Stimulated activated CD8-positive, alpha-beta memory T cell treated with anti-CD3 and anti-CD28 coated beads, Interleukin-7, amount 100 ng/mL, for 1 hour (primary cell): ENCODE measurements at places on chromosomes 1 and 21.

- no peak for DNase-seq
Observed at GRCh38 chr1:73907051-73907450, 290.9 kb downstream of the LRRIQ3 start.

DNA sequence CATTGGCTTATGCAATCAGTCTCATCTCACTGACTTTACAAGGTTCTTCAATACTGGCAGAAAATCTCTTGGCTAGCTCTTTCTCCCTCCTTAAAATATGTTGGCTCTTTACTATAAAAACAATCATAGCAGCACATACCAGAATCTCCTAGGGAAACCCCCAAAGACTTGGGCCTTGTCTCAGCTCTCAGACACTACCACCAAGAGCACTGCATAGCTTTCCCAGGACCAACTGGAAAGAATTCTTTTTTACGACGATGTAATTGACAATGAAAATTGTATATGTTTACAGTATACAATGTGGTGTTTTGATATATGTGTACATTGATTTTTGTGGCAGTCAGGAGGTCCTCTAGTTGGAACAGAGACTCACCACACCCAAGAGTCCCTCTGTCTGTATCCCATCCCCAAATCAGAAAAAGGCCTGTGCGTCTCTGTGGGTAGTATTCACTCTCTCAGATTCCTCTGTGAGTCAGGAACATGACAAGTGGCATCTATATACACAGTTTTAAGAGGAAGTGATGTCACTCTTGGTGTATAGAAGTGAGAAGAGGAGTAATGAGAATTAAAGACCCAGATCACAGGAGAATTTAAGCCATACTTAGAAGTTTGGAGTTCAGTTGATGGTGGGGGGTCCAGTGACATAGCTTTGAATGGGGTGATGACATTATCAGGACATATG, 21.1 kb downstream of the SMAP2 start:
- no peak for DNase-seq

DNA sequence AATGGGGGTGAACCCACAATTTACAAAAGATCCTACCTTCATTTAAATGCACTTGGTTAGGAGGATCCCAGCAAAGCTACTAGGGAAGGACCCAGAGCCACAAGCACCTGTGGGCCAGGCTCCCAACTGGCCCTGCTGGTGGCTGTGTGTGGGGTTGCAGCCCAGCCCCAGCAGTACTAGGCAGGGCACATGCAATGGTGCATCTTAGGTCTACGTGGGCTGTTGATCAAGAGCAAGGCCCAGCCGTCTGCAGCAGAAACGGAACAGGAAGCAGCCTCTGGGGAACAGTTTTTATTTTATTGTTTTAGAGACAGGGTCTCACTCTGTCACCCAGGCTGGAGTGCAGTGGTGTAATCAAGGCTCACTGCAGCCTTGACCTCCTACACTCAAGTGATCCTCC, 134.1 kb upstream of the RAB4A start:
- no peak for DNase-seq

- DNase-seq: no peak
Observed at GRCh38 chr1:60589916-60590315, 492.4 kb upstream of the NFIA start.

GRCh38 chr1:59013276-59013927, 229.6 kb upstream of the JUN start:
- no peak for DNase-seq

DNA sequence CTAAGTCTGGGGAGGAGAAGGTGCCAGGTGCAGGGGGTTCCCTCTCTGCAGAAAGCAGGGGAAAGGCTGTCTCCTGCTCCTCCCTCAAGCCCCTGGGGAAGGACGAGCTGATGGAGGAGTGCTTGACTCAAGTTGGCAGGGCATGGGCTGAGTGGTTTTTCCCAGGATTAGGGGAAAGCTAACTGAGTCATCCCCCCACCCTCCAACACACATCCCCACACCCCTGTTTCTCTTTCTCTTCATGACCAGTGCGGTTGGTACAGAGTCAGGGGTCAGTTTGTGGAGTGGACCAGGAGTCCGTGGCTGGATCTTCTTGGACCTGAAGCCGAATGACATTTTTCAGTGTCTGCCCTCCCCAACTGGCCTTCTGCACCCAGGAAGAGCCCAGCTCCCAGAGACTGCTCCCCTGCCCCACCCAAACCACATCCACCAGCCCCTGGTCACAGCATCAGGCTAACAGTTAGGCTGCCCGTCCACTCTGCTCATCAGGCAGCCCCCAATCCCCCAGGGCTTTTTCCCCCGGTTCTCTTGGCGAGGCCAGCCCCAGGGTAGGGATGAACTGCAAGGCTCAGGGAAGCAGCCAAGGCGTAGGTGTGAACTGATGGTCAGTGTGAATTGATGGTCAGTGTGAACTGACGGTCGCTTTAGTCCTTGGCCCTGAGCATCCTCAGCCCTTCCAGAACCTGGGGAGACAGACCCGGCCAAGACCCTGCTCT, 81.0 kb downstream of the PAX7 start:
- DNase-seq: no peak

DNA sequence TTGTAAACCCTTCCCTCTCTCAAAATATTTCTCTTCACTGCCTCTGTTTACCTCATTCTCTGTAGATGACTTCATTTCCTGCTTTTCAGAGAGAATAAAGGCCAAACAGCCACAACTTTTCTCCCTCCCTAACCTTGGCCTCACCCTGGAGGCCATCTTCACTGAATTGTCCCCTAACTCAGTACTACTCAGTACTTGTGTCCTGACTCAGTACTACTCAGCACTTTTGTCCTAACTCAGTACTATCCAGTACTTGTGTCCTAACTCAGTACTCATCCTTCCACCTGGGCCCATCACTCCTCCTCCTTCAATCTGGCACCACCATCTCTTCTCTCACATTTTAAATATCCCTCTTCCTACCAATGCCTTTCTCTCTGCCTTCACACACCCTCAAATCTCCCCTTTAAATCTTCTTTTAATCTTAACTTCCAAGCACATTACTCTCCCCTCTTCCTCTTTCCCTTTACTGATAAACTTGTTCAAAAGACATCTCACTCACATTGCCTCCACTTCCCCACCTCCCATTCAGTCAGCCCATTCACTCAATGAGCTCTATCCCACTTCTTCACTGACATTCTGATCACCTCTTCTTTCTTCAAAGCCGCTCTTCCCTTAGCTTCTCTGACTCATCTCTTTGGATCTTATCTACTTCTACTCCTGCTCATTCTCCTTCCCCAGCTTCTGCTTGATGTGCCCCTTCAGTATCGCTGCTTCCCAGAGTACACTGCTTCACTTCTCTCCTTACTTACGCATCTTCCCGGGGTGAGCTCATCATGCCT, 121.4 kb downstream of the RNF220 start:
- no peak for DNase-seq

- no peak for DNase-seq
Observed at GRCh38 chr1:42162181-42162580, 2.4 kb downstream of the GUCA2A start.

- DNase-seq: no peak
Observed at GRCh38 chr1:3600354-3600753, 11.0 kb downstream of the MEGF6 start.

DNA sequence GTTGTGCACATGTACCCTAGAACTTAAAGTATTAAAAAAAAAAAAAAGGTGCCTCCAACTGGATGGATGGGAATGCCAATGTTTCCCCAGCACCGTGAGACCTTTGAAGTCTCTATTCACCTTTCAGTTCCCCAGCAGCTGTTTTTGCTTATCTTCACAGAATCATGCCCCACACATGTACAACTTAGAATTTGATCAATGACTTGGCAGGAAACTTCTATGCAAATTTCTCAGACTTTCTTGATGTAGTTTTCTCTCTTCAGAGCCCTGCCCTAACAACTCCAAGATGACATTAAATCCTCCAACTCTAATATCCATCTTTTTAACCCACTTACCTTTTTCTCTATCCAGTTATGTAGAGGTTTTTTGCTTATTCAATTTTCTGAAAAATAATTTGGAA, 144.3 kb downstream of the PLPPR5 start:
- no peak for DNase-seq

GRCh38 chr1:36446271-36446670, 4.0 kb downstream of the OSCP1 start:
- no peak for DNase-seq

GRCh38 chr21:44522753-44523204, 17.2 kb downstream of the KRTAP10-1 start:
- DNase-seq: no peak

- DNase-seq: no peak
Observed at GRCh38 chr1:30029677-30030076, 693.7 kb downstream of the MATN1 start.

DNA sequence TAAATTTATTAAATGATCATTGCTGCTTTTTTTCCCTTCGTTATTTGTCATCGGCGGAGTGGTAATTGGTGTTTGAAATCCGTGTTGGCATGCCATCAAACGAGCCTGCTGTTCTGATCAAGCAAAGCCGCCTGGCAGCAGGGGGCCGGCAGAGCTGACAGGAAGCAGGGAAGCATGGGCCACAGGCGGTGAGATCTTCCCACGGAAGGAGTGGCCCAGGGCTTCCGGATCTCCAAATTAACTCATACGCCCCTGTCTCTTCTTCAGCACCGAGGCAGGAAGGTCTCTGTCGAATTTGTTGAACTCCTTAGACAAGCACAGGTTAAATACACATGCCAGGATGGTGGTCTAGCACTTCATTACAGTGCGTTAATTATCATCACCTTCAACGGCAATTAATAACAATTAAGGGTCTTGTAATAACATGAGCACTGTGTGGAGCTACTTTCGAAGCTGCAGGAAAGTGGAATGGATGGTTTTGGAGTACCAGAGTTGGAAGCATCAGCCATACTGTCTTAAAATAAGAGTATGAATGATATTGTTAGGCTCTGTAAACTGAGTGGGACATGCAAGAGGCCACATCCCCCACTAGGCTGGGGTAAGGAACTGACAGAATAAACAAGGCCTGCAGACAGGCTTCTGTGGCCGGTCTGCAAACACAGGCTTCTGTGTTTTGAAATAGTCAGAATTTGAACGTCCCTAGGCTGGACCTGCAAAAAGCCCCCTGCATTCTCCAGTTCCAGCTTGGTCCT, 199.4 kb upstream of the DAB1 start:
- no peak for DNase-seq

DNA sequence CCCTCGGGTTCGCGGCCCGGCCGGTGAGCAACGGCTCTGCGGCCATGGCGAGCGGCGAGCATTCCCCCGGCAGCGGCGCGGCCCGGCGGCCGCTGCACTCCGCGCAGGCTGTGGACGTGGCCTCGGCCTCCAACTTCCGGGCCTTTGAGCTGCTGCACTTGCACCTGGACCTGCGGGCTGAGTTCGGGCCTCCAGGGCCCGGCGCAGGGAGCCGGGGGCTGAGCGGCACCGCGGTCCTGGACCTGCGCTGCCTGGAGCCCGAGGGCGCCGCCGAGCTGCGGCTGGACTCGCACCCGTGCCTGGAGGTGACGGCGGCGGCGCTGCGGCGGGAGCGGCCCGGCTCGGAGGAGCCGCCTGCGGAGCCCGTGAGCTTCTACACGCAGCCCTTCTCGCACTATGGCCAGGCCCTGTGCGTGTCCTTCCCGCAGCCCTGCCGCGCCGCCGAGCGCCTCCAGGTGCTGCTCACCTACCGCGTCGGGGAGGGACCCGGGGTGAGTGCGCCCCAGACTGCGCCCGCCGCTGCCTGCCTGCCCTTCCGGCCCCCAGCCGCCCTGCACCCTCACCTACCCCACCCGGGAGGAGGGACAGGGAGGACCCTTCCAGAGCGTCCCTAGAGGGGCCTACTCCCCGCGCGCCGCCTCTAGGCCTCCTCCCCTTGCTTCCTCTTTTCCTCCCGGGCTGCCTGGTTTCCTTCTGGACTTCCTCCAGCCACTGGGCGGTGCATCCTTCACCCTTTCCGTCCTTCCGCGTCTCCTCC, at the start of gene RNPEP:
RNPEP (plus strand) TSS at position 26 of the 757 bp plus-strand sequence; CDS start at position 45, 19 bp downstream.
- DNase-seq: peak; percentile 10

DNA sequence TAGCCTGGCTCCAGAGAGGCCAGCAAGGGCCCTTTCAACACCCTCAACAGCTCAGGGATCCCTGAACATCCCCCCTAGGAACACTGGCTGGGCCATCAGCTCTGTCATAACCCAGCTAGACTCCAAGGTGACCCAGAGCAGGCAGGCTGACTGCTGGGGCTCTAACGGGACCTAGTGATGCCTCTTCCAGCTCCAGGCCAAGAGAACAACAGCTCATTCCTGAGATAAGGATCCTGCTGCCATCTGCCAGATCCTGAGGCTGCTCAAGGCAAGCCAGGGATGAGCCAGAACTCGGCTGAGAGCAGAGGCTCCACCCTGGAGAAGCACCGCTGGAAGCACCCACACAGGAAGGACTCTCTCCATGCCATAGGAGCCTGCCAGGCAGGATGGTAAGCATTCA, 2.0 kb downstream of the VSIG8 start:
- DNase-seq: no peak

DNA sequence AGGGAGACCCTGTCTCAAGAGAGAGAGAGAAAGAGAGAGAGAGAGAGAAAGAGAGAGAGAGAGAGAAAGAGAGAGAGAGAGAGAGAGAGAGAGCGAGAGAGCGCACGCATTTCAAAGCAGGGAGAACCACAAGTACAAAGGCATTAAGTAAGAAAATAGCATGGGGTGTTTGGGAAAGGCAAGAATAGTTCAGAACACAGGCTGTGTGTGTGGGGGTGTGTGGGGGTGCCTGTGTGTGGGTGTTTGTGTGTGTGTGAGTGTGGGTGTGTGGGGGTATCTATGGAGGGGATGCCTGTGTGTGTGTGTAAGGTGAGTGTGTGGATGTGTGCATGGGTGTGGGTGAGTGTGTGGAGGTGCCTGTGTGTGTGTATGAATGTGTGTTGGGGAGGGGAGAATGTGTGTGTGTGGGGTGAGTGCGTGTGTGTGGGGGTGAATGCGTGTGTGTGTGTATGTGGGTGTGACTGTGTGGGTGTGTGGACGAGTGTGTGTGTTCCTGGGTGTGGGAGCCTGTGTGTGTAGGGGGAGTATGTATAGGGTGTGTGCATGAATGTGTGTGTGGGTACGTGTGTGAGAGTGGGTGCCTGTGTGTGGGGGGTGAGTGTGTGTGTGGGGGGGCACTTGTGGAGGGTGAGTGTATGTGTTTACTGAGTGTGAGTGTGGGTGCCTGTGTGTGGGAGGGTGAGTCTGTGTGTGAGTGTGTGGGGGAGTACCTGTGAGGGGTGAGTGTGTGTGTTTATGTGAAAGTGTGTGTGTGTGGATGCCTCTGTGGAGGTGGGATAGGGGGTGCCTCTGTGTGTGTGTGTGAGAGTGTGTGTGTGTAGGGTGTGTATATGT, 19.1 kb upstream of the HDAC1 start:
- no peak for DNase-seq

DNA sequence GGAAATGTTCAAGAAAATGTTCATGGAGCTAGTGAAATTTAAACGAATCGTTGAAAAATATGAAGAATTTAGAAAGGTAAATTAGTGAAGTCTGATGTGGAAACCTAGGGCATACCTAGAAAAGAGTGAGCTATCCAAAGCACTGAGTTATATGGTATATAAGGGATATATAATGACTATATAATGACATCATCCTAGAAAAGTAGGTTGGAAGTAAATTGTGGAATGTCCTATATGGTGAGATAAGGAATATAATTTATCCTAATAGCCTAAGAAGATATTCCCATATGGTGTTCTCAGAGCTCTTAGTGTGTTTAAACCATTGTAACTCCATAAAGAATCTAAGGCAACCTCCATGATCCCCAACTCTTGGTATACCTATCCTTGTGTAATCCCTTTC, 876.4 kb upstream of the ADGRL2 start:
- DNase-seq: no peak
